ENCODE measurements at places on chromosomes 1 and 21.

DNA sequence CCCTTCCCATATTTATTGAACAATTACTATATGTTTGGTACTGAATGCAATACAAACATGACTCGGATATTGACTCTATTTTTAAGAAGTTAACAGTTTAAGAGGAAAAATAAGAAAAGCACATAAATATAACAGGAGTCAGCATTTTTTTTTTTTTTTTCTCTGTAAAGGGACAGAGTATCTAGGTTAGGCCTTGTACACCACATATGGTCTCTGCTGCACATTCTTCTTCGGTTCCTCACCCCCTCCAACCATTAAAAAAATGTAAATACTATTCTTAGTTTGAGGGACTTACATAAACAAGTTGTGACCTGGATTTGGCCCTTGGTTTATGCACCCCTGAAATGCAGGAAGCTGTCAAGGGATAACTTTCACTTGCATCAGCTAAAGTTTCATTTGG lies 40.4 kb downstream of the PHC2 start:
- peak; percentile 97 for DNase-seq

DNA sequence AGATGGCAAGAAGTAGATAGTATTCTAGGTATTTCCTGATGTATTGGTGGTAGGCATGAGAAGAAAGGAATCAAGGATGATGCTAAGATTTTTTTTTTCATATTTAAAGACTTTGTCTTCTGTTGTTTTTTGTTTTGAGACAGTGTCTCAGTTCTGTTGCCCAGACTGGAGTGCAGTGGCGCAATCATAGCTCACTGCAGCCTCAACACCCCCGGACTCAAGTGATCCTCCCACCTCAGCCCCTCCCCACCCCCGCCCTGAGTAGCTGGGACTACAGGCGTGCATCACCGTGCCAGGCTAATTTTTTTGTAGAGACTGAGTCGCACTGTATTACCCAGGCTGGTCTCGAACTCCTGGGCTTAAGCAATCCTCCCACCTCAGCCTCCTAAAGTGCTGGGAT lies 2.8 kb upstream of the CAPZB start:
- no peak for DNase-seq

DNA sequence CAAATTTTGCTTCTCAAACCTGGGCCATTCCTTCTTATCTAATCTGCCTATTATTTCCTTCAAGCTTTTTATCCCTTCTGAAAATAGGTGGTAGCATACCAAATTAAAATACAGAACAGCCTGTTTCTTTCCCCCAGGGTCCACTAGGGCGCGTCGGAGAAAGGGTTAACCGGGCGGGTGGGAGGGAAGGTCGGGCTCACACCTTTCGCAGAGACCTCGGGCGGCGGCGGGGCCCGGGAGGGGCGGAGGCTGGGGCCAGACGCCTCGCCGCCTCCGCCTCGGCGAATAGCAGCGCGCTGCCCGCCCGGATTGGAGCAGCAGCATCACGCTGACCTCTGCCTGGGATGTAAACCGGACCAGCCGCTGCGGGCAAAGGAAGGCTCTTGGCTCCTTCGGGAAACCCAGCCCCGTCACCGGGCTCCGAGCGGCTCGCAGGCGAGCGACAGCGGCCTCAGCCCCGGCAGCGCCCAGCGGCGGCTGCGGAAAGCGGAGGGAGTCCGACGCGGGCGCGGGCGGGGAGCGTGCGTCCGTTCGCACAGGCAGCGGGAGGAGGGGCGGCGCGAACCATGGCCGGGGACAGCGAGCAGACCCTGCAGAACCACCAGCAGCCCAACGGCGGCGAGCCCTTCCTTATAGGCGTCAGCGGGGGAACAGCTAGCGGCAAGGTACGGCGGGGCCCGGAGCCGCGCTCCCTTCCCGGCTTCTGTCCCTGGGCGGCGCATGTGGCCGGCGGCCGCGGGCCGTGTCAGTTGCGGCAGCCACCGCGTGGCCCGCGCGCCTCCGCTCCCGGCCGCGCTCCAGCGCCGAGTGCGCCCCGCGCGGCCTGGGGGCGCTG lies at the start of gene UCK2:
UCK2 (plus strand) TSS at position 347 of the 835 bp plus-strand sequence; CDS start at position 567, 220 bp downstream.
- peak; percentile 76 for DNase-seq

DNA sequence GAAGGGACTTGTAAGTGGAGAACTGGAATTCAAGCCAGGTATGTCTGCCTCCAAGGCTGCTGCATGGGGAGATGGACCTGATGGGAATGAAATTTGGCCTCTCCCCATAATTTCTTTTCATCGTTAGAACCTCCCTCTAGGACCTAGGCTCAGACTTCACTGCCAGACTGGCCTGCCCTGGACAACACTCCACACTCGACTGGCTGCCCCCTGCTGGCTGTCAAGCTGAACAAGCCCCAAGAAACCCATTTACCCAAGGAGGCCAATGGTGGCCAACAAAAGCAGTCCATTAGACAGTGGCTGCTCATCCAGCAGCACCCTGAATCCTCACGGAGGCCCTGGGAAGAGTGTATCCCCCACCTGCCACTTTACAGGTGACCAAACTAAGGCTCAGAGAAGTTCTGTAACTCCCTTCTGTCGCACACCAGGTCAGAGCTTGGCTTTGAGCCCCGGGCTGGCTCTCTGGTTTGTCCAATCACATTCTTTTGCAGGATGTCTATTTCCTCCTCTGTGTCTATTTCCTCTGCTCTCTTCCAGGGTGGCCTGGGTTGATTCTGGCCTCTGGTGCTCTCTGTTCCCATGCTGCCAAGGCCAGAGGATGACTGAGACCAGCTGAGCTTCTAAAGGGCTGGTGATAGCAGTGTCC lies 3.8 kb downstream of the RNF186 start:
- peak; percentile 49 for DNase-seq

- DNase-seq: no peak
Measured at GRCh38 chr1:164667600-164667999, 108.6 kb downstream of the PBX1 start.

GRCh38 chr1:111814642-111815041 lies 58.9 kb downstream of the DDX20 start:
- no peak for DNase-seq

- no peak for DNase-seq
Measured at GRCh38 chr1:210815641-210816550, 318.1 kb downstream of the KCNH1 start.

DNA sequence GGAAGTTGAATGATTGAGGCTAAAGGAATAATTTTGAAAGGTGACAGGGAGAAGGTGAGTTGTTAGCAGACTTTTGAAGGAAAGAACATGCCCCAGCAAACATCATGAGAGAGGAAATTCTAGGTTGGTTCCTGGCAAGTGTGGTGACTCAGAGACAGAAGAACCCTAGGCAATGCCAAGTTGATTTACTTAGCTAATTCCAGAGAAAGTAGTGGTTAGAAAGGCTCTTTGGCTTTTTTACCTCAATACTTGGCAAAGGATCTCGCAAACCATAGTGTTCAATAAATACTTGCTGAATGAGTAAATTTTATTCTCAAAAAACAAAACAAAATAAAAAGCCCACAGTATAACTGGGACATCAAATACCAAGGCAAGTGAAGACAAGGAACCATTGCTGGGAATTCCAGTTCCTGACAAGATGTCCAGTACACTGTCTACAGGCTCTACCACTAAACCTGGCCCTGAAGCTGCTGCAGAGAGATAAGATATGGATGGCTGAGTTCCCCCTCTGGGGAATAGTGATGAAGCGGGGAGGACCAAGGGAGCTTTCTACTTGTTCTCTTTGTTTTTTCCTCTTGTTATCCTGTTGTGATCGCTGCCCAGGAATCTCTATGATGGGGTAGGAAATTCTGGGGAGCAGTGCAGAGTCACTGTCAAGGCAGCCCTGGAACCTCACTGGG lies 48.2 kb downstream of the IL12RB2 start:
- peak; percentile 71 for DNase-seq

- DNase-seq: peak; percentile 56
Measured at GRCh38 chr1:225658041-225658440, 5.1 kb upstream of the ENAH start.

DNA sequence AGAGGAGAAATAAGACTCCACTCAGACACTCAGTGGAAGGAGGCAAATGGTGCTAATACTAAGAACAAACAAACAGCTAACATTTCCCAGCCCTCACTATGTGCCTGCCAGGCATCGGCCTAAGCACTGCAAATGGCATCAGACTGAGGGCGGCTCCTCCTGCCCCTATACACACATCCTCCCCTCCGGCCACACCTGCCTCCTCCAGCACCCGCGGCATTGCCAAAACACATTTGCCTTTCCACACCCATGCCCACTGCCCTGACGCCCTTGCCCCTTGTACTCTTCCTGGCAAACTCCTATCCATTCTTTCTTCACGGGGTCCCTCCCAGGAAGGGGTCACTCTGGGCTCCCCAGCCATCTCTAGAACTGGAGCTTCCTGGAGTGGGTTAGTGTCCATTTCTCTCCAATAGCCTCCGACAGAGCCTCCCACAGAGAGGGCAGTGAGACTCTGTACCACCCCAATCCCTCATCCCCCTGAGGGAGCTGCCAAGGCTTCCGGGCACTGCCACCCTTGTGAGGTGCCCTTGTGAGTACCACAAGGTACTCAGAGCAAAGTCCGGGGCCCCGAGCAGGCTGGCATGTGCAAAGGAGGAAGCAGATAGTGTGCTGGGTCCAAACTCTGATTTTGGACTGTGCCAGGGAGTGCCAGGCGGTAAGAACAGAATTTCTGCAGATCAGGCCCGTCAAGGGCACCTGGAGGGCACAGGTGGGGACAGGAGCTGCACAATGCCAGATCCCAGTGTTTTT lies 959 bp downstream of the AKR7A3 start:
- DNase-seq: no peak

DNA sequence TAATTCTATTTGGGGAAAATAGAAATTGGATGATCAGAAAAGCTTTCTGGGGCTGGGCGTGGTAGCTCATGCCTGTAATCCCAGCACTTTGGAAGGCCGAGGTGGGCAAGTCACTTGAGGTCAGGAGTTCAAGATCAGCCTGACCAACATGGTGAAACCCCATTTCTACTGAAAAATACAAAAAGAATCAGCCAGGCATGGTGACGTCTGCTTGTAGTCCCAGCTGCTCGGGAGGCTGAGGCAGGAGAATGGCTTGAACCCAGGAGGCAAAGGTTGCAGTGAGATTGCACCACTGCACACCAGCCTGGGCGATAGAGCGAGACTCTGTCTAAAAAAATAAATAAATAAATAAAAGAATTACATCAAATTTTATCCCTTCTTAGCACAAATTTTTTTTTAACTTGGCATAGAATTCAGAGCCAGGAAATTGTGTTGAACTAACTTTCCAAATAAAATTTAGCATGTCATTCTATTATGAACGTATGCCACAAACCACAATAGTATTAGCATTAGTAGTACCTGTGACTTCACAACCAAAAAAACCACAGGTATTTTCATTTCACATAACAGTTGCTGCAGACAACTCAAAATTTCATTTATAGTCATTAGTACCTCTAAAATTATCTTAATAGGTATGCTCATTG lies 4.5 kb upstream of the ANKRD13C start:
- DNase-seq: peak; percentile 46

GRCh38 chr21:32372755-32373154 lies 20.1 kb downstream of the URB1 start:
- DNase-seq: peak; percentile 23

DNA sequence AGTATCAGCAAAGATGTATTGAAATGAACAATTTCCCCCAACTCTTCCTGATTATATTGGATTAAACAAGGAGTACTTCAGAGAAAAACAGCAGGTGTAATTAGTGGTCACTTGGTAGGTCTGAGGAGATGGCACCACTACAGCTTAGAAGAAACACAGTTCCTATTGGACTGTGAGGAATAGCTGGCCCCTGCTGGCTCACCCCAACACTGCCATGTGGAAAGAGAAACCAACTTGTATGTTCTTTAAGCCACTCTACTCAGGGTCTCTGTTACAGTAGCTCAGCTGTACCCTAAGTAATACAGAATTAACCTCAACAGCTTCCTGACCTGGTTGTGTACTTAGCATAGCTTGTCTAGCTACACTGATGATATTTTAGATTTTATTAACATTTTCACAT lies 26.5 kb upstream of the MTR start:
- DNase-seq: no peak

DNA sequence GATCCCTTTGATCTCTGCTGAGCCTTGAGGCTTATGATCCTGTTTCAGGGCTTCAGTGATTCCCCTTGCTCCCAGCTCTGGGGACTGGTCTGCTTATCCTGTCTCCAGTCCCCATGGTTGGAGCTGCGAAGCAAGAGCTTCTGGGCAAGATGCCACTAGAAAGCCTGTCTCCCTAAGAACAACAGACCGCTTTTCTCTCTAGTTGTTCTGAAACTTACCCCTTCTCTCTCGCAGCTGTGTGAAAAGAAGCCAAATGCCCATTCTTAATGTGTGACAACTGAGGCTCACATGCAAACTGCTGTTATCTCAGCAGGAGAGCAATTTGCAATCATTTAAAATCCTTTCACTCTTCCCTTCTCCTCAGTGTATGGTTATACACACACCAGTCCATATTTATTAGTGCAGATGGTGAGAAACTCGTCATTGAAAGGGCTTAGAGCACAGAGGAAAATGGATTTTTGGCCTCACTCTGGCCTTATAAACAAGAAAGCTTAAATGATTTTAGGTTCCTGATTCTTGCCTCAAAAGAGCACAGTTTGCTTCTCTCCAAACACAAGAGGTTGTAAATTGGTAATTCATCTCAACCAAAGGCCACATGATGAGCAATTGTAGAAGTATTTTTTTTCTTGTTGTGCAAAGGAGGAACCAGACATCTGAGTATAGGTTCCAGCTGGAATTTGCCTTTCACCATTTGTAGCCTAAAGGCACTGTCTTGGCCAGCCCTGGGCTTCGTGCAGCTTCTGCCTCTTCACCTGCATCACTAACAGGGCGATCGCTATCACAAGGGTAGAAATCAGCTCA lies 179.2 kb upstream of the LMO4 start:
- peak; percentile 72 for DNase-seq

GRCh38 chr1:195876792-195877191 lies 731.4 kb downstream of the KCNT2 start:
- DNase-seq: no peak

- DNase-seq: no peak
Measured at GRCh38 chr21:38356883-38357625, 100.3 kb downstream of the KCNJ15 start.

GRCh38 chr1:154626456-154627256 lies 18.7 kb upstream of the ADAR start:
- DNase-seq: no peak

DNA sequence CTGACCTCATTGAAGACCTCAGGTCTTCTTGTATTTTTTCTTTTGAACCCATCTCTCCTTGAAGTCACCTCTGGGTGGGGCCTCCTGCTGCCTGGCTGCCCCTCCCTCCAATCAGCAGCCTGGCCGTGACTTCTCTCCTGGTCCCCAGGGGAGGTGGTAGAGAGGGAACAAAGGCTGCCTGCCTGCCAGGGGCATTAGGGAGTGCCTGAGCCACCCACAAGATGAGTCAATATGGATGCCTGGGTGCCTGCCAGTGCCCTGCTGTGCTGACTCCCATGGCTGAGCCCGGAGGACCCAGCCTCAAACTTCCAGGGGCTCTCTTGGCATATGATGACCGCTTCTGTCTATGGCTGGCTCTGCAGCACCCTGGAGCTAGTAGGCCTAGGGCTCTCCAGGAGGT lies 5.3 kb upstream of the CDCP2 start:
- no peak for DNase-seq

DNA sequence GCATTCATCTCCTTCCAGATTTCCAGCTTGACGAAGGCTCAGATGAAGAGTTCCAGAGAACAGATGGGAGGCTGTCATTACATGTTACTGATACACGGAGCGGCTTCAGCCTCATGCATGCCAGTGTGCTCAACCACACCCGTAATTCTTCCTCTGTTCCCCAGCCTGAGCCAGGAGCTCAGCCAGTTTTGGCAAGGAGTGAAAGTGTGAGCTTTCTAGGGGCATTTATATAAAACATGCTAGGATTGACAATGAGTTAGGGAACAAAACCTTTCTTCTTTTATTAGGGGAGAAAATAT lies 290.4 kb upstream of the PLXNA2 start:
- no peak for DNase-seq

- DNase-seq: no peak
Measured at GRCh38 chr1:17218939-17219338, 14.0 kb downstream of the PADI1 start.

- DNase-seq: no peak
Measured at GRCh38 chr21:39924577-39925308, 57.5 kb downstream of the PCP4 start.

Data from IMR-90 (cell line).